ENCODE measurements at places on chromosomes 16 and 17.

DNA sequence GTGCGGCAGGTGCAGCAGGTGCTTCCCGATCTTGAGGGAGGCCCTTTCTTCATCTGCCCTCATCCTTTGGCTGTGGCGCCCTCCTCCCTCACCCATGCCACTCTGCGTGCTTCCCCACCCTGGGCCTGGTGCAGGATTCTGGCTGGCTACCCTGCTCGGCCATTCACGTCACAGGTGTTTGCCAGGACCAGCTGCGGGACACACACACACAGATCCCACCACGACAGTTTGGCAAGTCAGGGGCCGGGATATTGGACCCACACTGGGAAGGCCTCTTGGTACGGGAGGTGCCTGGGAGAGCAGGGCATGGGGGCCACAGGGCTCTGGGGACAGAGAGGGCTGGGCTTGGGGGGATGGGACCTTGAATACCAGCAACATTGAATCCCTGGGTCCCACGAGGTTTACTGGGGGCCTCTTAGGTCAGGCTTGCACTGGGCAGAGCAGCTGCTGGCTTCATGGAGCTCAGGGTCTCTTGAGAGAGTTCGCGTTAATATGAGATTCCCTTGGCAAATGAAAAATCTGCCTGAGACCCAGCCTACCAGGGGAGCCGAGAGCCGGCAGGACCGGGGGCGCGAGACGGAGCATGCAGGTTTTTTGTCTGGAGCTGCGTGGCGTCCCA, 15.1 kb downstream of the ADCY7 start:
- DNase-seq = no peak

DNA sequence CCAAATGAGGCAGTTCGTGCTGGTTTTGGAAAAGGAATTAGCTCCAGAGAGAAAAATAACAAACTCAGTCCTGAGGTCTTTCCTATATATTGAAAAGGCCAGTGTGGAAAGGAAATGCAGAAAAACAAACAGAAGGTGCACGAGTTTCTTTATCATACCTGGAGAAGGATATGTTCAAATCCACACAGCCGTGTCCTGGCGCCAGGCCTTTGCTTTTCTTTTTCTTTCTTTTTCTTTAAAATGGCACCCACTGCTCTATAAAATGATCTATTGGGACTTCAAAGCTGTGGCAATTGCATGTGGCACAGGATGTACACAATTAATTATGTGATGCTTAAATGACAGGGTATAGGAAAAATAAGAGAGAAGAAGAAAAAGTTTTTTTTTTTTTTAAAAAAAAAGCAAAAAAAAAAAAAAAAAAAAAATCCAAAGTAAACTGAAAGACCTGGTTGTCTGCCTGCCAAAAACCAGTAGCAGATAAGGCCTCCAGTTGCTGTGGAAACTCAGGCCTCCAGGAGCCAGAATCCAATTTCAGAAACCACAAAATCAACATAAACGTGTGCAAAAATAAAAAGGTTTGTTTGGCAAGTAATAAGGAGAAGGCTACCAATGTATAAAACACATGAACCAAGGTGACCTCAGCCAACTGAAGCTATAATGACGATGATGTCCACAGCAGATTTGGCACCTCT, 957.6 kb upstream of the SOX9 start:
- no peak for DNase-seq

- DNase-seq = no peak
These were observed 150.2 kb downstream of the KCNJ2 start for GRCh38 chr17:70319516-70319915.

DNA sequence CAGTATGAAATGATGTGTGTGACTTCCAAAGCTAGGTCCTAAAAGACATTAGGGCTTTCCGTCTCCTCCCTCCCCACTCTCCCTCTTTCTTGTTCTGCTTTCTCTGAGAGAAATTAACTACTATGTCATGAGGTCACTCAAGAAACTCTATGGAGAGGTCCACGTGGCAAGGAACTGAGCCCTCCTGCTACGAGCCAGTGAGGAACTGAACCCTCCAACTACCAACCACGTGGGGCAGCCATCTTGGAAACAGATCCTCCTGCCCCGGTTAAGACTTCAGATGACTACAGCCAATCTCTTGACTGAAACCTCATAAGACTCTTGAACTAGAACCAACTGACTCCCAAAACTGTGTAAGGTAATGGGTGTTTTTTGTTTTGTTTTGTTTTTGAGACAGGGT, 4.2 kb upstream of the ALOX15 start:
- DNase-seq = no peak

- no peak for DNase-seq
These were observed 349.2 kb upstream of the SALL1 start for GRCh38 chr16:51500306-51500705.

DNA sequence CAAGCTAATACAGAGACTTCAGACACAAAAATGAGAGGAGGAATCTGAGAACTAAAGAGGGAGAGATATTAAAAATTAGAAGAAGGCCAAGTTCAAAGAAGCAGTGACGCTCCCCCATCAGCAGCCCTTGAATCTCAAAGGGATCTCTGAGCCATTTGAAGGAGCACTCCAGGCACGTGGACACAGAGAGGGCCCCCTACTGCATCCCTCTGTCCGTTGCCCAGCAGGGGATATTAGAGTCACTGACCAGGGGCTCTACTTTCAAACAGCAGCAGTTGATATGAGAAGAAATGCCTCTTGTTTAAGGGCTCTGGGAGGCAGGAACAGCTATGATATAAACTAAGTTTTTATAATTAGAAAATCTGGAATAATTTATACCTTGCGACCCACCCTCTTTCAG, 479.0 kb upstream of the SALL1 start:
- no peak for DNase-seq

- no peak for DNase-seq
These were observed 67.3 kb downstream of the RBFOX3 start for GRCh38 chr17:79543531-79543930.

DNA sequence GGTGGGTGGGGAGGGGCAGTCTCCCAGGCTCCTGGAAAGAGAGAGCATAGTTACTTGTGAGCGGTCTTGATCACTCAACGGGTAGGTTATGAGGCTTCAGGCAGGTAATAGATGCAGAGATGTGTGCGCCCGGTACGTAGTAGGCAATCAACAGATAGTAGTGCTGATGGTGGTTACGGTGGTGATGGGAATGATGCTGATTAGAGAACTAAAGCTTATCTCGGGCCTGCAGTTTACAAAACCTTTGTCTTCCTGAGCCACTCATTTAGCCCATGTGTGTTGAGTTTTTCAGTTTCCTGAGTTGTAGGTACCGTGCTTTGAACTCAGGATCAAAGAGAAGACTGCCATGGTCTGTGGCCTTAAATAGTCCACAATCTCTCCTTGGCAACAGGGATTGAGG, 401.0 kb downstream of the SNX29 start:
- no peak for DNase-seq

GRCh38 chr17:68621065-68621464, 19.9 kb upstream of the FAM20A start:
- DNase-seq = no peak

- DNase-seq = no peak
These were observed 3.1 kb upstream of the PHKG2 start for GRCh38 chr16:30745082-30745481.

DNA sequence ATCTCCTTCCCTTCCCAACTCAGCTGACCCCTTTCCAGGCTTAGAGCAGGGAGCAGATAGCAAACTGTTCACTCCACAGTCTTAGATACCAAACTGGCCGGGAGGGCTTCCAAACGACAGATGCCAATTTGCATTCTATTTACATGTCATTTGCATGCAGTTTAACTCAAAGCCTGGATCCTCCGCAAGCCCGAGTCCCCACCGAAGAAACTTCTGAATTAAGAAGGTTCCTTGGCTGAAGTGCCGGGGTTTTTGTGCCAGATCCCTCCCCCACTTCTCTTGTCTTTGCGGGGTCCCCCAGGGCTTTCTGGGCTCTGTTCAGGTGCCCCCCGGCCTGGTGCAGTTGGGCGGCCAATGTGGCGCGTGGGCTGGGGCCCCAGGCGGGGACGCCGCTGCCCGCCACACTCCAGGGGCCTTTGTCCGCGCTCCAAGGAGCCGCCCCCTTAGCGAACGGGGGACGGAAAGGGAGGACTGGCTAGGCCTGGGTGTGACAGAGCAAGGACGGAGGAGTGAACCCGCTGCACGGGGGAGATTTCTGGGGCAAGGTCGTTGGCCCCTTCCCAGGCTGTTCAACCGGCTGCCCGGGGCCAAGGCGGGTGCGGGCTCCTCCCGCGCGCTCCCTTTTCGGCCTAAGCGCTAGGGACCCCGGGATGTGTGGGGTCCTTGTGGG, 1.2 kb downstream of the GPRC5B start:
- no peak for DNase-seq

- DNase-seq = no peak
These were observed 64.7 kb downstream of the SNX20 start for GRCh38 chr16:50616386-50616785.

DNA sequence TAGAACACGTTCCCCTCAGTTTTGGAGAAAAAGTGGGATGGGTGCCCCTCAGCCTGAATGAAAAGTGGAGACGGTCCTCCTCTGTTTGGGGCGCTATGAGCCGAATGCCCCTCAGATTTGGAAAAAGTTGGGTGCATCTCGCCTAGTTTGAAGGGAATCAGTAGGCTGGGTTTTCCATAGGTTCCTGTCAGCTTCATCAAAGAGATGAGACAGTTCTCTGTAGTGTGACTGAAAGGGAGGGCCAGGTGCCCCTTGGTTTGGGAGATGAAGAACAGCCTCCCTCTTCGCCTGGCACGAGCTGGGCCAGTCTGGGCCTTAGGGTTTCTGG, 742 bp upstream of the SLC9A5 start:
- DNase-seq = no peak

- no peak for DNase-seq
These were observed 21.9 kb downstream of the ATP2C2 start for GRCh38 chr16:84390131-84390785.

DNA sequence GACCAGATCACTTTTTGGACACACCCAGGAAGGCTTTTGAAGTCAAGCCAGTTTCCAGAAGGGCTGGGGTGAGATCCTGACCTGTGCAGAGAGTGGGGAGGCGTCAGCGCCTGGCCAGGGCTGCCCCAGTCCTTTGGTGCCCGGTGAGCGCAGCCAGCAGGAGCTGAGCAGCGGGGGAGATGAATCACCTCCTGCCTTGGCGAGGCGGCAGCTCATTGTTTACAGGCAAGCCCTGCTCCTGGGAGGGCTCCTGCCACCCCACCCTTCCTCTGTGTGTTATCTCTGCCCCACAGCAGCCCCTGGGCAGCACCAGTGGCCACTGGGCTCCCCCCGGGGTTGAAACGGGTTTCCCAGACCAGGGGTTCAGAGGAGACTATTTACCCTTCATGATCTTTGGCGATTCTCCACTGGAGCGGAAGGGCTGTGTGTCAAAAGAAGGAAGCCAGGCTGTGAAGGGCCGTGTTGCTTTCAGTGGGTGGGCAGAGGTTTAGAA, 14.1 kb upstream of the ITGB4 start:
- no peak for DNase-seq

- no peak for DNase-seq
These were observed 76.0 kb downstream of the CHD9NB start for GRCh38 chr16:52976539-52977167.

- no peak for DNase-seq
These were observed 53.8 kb downstream of the PRMT7 start for GRCh38 chr16:68364561-68364998.

DNA sequence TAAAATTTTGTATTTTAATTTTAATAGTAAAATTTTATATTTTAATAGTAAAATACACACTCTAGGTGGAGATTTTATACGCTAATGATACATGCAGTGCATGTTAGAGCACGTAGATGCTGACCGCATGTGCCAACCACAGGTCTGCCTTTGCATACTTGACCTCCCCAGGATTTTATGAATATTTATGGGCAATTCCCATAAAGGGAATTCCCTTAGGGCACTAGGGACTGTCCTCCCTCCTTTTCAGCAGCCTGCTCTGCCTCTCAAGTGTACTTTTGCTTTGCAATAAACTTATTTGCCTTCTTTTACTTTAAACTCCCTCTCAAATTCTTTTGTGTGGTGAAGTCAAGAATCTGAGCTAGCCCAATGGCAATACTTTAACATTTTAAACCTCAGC, 217.7 kb upstream of the CDH8 start:
- no peak for DNase-seq

DNA sequence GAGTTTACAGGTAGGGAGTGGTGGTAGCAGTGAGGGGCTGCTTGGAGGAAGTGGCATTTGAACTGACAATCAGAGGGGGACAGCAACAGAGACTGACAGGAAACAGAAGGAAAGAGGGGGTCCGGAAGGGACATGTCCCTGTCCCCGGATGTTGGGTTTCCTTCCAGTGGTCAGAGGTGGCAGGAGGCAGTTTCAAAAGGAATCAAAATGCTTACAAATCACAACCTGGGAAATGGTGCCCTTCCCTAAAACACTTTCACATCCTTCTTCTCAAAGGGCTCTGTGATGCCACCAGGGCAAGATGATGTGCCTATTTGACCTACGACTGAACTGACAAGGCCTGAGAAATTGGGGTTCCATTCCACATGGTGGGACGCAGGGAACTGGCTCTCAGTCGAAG, 19.7 kb downstream of the ADGRG1 start:
- no peak for DNase-seq

GRCh38 chr17:74555427-74555940, 9.6 kb upstream of the CD300C start:
- no peak for DNase-seq

DNA sequence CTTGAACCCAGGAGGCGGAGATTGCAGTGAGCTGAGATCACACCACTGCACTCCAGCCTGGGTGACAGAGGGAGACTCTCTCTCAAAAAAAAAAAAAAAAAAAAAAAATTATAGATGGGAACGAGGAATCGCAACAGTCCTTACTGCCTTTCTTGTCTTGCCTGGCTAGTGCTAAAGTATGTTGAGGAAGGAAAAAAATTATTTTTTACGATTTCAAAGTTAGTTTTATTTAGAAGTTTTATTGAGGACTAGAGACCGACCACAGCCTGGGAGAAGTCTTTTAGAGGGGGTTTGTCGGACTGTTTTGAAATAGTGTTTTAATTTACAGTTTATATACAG, 15.8 kb upstream of the DNAH17 start:
- no peak for DNase-seq

- DNase-seq = no peak
These were observed 114.5 kb downstream of the BANP start for GRCh38 chr16:88065747-88066142.

- no peak for DNase-seq
These were observed 5.8 kb downstream of the PRSS27 start for GRCh38 chr16:2713985-2714774.

DNA sequence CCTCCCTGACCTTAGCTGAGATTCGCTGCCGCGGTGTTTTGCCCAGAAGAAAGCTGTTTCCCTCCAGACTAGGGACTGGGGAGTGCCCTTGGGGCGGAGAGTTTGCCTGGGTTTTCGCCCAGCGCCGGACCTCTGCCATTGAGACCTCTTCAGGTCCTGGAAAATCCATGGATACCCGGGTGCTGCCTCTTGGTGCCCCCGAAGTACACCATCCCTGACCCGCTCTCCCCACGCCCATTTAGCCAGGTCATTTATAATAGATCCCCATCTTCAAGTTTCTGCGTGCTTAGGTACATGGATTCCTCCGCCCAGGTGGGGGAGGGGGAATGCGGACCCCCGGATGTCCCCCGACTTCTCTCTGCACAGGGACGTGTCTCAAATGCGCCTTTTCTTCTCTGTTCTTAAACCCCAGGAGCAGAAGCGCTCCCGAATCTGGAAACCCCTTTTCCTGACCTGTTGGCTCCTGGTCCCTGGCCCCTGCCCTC, 15.0 kb upstream of the CBX8 start:
- no peak for DNase-seq

- no peak for DNase-seq
These were observed 6.3 kb upstream of the MMP28 start for GRCh38 chr17:35801583-35802224.
